ENCODE measurements at places on chromosomes 16 and 17. TPM values are rescaled to one million over a fixed set of nuclear protein-coding genes. Genes with fewer than 3 reads are reported as not detected.

C17orf100 gene
- 1.5 TPM for total RNA-seq

HP gene
- not detected for total RNA-seq

SLFN11 gene
- 50.6 TPM for total RNA-seq

COPZ2 gene
- total RNA-seq = 6.0 TPM

TBC1D3H gene
- 1.0 TPM for total RNA-seq

ZNF668 gene
- 16.8 TPM for total RNA-seq

Measured in activated CD8-positive, alpha-beta memory T cell treated with anti-CD3 and anti-CD28 coated beads for 36 hours (primary cell).